ENCODE measurements at places on chromosomes 2 and 18.

DNA sequence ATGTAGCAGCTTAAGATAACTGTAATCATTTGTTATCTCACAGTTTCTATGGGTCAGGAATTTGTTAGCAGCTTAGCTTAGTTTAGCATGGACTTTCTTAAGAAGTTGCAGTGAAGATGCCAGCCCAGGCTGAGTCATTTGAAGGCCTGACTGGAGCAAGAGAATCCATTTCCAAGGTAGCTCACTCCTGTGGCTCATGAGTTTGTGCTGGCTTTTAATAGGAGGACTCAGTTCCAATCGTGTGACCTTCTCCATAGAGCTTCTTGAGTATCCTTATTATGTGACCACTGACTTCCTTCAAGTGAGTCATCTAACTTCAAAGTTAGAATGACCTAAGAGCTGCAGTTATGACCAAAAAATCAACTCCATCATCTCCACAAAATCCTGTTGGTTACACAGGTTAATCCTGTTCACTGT lies 1.4 kb downstream of the GPATCH11 start:
- peak; percentile 73 for DNase-seq

DNA sequence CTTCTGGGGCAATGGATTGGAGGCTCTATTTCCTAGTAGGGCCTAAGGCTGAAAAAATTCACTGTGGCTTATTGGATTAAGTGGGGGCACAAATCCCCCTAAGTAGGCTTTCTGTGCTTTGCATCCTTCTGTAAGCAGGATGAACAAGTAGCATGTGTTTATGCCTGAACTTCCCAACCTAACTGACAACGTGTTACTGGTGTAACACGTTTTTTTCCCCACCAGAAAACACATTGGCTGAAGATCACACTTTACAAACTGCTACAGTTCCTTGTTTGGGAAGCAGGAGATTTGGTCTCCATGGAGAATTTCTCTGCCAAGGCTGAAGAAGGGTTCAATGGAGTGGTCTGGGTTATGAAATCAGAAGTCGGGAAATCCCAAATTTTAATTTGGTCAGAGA lies 7.2 kb upstream of the ITGA6 start:
- DNase-seq = no peak

- DNase-seq = no peak
Observed at GRCh38 chr2:214737188-214737587, 72.3 kb downstream of the BARD1 start.

- no peak for DNase-seq
Observed at GRCh38 chr2:163469561-163469962, 266.2 kb downstream of the FIGN start.

DNA sequence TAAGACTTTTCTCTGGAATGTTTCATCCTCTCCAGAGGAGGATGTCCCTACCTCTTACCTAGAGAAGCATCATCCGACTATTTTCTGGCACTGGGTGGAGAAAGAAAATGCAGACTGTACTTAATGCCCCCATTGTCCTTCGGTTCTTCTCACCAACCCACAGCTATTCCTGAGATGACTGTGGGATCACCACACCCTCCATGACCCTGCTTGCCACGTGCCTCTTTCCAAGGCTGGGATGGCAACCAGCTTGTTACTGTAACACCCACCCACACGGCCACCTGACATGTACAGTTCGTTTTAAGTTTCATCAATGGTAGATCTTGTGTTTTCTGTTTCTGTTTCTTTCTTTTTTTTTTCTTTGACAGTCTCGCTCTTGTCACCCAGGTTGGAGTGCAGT lies 365.2 kb downstream of the FBXO15 start:
- DNase-seq = no peak

DNA sequence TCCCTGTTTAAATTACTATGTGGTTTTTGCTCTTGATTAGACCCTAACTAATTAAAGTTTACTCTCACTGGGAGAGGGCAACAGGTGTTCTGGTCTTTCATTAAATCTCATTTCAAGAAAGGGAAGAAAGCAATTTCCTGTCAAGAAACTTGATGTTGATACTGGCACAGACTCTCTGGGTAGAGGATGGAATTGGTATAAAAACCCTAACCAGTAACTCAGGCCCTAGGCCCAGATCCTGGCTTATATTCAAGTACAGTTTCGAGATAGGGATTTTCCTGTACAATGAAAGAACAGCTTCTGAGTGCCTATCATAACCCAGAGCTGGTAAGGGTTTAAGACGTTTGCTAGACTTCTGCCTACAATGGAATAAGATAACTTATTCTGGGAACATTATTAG lies 61.6 kb upstream of the ACYP2 start:
- DNase-seq = no peak

DNA sequence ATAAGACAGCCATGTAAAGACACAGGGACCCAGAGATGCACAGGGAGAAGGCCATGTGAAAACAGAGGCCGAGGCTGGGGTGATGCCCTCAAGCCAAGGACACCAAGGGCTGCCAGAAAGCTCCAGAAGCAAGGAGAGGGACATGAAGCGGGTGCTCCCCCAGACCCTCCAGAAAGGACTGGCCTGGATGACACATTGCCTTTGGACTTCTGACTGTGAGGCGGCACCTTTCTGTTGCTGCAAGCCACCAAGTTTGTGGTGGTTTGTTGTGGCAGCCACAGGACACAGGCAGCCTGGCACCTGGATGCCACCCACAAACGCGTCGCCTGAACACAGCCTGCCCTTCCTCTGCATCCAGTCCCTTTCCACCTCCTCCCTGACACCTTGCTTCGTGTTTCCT lies 67.1 kb downstream of the RHOB start:
- DNase-seq = no peak

- peak; percentile 49 for DNase-seq
Observed at GRCh38 chr2:171244970-171245782, 84.5 kb upstream of the TLK1 start.

GRCh38 chr2:204479557-204479956 lies 65.7 kb upstream of the PARD3B start:
- peak; percentile 67 for DNase-seq

- peak; percentile 72 for DNase-seq
Observed at GRCh38 chr2:143513081-143513480, 383.9 kb downstream of the ARHGAP15 start.

Data from EH (cell line).